ENCODE measurements at places on chromosomes 6 and 20.

DNA sequence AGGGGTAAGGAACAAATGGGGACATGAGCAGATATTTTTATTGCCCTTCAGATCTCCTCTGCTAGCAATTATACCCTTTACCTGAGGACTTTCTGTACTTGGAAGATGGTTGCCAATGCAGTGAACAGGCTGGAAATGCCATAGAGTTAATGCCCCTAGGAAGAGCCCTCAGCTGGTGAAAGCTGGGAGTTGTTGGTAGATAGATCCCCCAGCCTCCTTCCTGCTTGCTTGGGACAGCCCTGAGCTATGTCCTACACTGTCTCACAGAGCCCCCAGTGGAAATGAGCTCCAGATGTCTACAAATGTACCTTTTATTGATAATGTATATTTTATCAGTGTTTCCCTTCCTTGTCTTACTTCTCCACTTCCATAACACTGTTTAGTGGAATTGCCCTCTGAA lies 87.6 kb upstream of the PAK5 start:
- DNase-seq: no peak

- DNase-seq: no peak
Measured at GRCh38 chr6:86215323-86215722, 572.6 kb upstream of the SYNCRIP start.

DNA sequence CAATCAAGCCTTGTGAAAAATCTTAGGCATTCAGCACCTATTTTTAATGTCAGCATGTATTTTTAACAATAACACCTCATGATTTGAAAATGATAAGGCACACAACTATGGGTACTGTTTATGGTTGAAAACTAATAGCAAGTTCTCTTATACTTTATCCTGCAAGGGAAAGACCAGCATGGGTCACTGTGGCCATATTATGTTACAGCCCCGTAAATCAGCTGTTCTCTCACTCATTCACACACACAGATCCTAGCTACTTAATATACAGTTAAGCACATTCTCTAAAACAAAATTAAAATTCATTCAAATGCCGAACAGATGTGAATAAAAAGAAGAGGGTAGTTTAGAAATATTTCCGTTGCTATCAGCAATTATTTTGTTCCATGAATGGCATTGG lies 224.4 kb downstream of the OGFRL1 start:
- DNase-seq: no peak

GRCh38 chr6:1759870-1760269 lies 150.2 kb downstream of the FOXC1 start:
- DNase-seq: no peak

GRCh38 chr6:156379392-156380289 lies 397.5 kb upstream of the ARID1B start:
- no peak for DNase-seq

DNA sequence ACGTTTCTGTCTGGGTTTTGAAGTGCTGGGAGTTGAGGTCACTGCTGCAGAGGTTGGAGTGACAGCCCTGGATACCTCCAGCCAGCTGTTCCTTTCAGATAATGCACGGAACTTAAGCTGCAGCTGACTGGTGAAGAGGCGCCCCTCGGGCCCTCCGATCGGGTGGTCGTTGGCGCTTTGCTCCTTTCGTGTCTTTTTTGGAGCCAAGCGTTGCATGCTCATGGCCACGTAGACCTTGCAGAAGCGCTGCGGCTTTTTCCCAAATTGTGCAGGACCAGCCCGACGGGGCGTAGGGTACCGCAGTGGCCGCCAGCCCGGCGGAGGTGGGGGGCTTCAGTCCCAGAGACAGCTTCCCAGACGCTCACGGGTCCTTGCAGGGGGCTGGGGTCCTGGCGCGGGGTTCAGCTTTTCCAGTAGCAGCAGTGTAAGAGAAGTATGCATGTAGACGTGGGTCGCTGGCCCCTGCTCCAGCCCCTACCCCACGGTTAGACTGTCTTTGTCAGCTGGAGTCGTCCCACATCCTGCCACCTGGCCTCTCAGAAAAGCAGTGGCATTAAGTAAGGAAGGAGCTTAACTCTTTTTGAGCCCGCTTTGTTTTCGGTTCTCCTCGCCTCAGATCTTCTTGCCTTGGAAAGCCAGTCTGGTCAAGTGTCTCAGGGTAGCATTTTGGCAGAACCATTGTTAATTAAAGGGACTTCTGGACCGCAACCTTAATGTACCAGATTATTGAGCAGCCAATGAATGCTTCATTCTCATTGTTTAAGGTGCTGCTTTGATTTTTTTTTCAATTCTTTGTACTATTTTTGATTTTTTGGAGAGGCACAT lies 838 bp downstream of the TNFAIP3 start:
- DNase-seq: no peak

GRCh38 chr6:109978174-109979032 lies at the start of gene GPR6:
TSS of gene GPR6 (plus strand) at chr6:109978311. CDS start at chr6:109979113, 802 bp downstream.
- DNase-seq: no peak
